ENCODE measurements at places on chromosomes 2 and 18.

- DNase-seq: no peak
Observed at GRCh38 chr2:193240752-193241151, 1046.0 kb upstream of the TMEFF2 start.

DNA sequence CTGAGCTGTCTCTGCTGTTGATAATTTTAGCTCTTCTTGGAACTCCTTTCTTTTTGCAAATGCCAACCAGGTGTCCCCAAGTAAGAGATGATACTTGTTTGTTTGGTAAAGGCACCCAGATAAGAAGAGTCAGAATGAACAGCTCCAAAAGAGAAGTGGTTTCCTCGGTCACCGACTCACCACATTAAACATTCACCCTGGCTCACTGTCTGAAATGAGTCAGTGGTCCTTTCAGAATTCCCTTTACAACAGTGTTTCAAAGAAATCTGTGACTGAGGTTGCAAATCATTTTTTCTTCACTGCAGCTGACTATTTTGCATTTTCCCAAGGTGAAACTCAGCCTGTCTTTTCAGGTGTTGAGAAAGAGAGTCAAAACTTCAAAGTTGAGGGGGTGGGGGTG, 16.2 kb upstream of the CXCR4 start:
- DNase-seq: no peak

- no peak for DNase-seq
Observed at GRCh38 chr2:48856657-48857056, 101.1 kb upstream of the LHCGR start.

DNA sequence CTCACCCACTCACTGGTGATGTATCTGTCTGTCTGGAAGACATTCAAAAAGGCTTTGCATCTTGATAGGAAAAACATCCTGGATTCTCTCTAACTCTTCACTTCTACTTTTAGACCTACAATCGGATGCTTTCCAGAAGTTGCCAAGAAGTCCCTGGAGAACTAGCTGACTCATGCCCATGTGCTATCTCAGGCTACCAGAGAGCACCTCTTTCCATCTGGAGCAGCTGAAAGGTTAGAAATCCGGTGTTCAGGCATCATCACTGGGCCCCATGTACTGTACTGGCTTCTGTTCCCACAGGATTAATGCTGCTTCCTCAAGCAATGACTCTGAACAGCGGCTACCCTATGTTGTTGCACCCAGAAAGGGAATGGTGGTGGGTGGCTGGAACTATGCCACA, 259.0 kb downstream of the NBAS start:
- DNase-seq: no peak

GRCh38 chr2:78068808-78069207, 546.6 kb upstream of the LRRTM4 start:
- no peak for DNase-seq

DNA sequence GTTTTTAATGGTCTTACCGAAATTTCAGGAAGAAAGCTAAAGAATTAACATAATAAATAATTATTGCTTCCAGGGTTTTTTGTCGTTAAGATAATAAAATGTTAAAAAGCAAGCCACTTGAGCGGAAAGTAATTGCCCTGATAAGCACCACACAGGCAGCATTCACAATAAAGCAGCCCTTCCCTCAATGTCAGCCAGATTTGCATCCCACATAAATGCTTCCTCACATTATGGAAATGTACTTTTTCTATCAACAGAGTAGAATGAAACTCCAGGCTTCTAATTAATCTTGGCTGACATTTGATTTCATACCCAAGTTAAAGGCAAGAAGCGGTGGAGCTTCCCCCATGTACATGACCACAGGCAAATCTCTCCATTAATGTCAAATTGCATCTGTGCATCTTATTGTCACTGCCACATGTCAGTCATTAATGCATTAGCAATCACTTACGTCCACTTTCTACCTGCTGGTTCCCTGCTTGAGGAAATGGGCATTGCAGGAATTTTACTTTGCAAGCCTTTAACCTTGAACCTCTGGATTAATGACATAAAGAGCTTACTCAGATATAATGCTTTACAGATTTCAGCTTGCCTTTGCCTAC, 26.2 kb downstream of the PTPRM start:
- no peak for DNase-seq

DNA sequence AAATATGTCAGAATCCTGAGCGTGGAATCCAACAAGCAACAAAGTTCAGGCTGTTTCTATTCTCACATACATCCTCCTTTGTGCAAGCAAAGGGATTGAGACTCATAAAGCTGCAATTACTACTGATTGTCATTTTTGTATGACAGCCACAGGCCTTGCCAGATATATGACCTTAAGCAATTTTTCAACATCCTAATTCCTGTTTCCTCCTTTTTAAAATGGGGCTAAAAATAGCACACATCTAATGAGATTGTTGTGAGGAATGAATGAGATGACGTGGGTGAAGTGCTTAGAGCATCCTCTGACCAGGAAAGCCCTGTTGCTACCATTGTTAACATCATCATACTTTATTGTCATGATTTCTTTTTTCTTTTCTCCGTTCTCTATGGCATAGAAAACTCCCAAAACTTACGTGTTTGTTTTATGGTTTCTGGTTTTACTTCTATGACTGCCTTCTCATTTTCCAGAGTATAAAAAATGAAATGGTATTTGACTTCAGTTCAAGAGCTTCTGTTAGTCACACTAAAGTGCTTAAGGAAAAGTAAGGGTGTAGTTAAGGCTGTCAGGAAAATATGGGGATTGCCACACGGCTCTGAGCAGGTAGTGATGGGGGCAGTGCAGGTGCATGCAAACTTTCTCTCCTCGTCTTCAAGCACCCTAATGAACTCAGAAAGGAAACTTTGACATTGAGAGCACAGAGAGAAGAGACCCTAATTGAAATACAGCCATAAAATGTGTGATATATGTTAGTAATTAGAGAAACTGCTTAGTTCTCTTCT, 590.6 kb upstream of the NETO1 start:
- DNase-seq: no peak

- DNase-seq: no peak
Observed at GRCh38 chr2:194686569-194686968, 970.5 kb upstream of the SLC39A10 start.

- DNase-seq: no peak
Observed at GRCh38 chr18:63422864-63423304, 608 bp upstream of the VPS4B start.

DNA sequence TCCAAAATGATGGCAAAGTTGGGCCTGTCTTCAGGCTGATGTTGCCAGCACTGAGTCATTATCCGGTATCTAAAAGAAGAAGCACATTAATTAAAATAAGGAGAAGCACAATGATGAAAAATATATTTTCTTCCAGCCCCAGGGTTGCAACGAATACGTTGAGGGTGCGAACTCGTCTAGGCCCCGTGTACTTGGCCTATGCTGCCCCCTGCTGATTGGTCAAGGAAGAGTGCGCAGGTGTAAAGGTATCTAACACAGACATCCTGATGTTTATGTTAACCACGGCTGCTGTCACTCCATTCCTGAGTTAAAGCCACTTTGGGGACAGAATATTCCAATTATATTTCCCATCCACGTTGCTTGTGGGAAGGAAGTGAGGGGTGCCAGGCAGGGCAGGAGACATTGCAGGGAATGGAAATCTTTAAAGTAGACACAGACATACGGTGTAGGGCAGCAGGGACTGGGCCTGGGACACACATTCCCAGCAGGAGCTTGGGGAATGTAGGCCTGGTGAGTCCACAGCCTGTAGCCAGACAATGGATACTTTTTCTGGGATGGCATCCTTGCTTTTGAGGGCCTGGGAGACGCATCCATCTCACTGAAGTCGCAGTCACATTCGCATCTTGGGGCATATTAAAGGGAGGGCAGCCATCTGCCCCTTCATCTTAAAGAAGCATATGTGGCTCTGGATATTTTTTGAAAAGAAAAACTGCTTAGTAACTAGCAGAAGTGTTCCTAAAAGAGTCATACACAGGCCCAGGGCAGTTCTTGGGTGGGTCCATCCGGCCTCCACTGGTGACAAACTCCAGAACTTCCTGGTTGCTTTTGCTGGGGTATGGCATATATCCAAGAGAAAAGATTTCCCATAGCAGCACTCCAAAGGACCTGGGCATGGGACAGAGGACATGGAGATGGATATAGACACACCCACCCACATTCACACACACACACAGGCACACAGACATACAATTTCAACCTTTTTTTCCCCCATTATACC, 81.9 kb downstream of the CLIP4 start:
- peak; percentile 31 for DNase-seq

DNA sequence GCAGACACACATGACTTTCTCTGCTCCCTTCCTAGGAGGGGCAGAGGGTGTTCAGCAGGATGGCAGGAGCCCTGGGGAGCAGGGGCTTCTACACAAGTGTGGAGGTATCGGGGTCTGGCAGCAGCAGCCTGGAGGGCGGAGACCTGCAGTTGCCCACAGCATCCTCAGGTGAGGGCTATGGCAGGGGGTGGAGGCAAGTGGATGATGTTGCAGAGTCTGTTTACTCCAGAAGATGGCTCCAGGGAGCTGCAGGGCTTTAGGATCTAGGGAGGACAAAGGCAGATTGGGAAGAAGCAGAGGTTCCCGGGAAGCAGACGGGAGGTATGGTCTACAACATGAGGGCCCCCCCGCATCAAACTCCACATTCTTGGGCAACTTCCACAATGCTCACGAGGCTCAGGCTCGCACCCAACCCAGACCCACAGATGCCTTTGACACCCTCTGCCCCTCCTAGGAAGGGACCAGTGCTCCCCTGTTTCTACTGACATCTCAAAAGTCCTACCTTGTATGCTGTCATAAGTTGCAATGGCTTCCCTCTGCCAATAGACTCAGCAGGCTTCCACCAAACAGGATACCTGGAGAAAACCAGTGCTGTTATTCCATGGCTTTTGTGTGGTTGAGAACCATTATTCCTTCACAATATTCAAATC, 12.0 kb upstream of the ATP6V1C2 start:
- no peak for DNase-seq

GRCh38 chr2:113888641-113889470, 1.0 kb upstream of the ACTR3 start:
- DNase-seq: no peak

- no peak for DNase-seq
Observed at GRCh38 chr2:206683546-206683945, 34.6 kb downstream of the DYTN start.

DNA sequence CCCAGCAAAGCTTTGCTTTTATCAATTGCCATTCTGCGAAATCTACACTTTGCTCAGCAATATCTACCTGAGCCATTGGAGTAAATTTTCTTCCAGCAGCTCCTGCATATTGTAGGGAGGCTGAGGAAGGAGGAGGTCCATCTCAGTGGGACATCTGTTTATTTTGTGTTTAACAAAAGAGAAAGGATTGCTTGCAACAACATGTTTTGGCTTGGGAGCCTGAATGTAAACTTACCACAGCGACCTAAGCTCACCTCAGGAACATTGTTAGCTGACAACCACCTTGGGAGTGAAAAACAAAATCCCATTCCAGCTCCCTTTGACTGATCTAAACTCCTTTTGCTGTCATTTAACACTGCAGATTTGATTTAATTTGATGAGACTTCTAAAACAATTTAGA, 356.1 kb downstream of the SS18 start:
- no peak for DNase-seq

DNA sequence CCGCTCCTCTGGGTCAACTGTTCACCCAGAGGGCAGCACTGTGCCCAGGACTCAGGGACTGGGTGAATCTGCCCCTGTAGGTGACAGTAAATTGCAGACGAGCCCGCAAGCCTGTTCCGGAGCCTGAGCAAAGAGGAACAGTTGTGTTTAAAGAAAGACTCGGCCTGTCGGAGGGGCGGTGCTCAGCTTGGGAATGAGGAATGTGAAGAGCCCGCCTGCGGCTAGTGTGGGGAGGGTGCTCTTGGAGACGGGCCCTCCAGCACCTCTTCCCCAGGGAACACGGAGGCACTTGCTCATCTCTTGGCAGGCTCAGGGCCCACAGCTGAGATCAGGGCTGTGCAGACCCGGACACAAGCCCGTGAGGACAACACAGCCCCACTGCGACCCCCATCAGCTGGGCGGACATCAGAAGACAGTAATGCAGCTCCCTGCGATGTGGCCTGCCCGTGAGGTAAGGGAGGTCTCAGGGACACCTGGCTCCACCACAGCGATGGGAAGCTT, 299.0 kb downstream of the NDUFA10 start:
- DNase-seq: no peak

DNA sequence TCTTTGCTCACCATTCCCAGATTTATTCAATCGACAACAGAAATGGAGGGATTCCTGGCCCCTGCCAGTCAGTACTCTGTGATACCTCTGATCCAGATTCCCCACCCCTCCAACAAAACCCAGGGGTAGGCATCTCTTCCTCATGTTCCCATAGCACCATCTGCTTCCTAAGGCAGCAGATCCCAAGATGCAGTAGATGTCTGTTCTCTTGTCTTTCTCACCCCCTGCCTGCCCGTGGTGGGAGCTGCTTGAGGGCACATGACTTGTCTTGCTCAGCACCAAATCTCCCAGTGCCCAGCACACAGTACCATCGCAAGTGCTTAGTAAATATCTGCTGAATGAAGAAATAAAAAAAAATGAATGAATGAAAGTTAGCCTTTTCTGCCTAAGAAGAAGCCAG, 98.2 kb downstream of the ZBTB7C start:
- DNase-seq: no peak

Data from stimulated activated CD8-positive, alpha-beta memory T cell treated with anti-CD3 and anti-CD28 coated beads, Interleukin-4, amount 100 ng/mL, for 1 hour (primary cell).